Activated CD4-positive, alpha-beta memory T cell treated with anti-CD3 and anti-CD28 coated beads for 36 hours (primary cell): ENCODE measurements at places on chromosomes 6 and 20. TPM values are rescaled to one million over a fixed set of nuclear protein-coding genes. Genes with fewer than 3 reads are reported as not detected.

GRCh38 chr6:90233994-90234393 lies 62.6 kb downstream of the BACH2 start:
- peak; percentile 86 for DNase-seq

- DNase-seq: no peak
Measured at GRCh38 chr6:139370283-139370998, 4.0 kb downstream of the CITED2 start.

DNA sequence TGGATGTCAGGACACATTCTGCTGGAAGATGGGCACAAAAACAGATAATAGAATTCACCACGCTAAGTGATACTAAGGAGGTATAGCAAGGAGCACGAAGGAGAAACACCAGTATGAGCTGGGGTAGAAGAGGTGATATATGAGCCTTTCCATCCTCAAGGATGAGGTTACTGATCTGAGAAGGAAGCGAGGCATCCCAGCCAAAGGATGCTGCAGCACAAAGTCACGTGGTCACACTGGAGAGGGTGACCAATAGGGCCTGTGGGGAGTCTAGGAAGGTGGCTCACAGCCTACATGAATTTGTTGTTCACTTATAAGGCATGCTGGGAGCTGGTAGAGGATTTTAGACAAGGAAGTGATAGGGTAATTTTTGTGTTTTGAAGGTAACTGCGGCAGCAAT lies 1.4 kb downstream of the GINS1 start:
- DNase-seq: no peak

DNA sequence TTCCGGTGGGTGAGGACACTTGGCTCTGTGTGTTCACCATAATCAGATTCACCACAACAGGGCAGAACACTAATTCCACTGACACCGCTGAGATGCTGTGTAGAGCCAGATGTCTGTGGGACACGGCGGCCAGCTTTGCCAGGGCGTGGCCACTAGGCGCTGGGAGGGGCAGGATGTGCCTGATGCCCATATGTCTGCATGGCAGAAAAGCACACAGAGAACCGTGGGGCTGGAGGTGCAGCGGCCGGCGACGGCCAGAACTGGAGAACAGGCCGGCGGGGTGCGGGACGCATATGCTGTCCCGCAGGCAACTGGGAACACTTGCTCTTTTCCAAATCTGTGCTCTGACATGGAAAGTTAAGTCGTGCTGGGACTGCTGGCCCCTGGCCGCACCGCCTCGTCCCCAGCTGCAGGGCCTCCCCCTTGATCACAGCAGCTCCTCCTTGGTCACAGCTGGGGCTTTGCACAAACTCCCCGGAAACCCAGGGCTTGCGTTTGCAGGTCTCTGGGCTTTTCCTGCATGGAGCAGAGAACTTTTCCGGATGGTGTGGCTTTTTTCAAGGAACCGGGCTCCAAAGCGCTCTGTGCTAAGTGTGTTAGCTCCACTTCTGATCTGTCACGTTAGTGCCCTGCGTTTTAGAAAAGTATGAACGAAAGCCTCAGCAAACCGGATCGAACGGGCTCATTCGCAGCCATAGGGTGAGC lies 31.1 kb downstream of the NTSR1 start:
- peak; percentile 75 for DNase-seq

DNA sequence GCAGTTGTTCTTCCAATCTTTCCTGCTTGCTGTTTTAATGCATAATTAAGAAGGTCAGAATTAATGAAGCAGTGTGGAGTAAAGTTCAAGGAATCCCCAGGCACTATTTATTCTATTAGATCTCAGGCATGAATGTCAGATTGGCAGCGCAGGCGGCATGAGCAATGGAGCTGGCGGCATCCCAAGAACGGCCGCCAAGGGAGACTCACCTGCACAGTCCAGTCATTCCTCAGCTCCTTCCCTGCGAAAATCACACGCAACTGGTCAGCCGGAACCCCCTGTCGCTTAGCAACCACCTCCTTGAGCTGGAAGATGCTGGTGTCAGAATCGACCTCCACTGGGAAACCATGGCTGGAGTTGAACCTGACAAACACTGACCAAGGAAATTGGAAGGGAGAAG lies 284.5 kb downstream of the PRKN start:
- DNase-seq: no peak

The HUS1B gene
- total RNA-seq: 1.5 TPM

- DNase-seq: peak; percentile 21
Measured at GRCh38 chr6:154408891-154409500, 52.4 kb upstream of the IPCEF1 start.

The LTA gene
- 696 TPM for total RNA-seq

DNA sequence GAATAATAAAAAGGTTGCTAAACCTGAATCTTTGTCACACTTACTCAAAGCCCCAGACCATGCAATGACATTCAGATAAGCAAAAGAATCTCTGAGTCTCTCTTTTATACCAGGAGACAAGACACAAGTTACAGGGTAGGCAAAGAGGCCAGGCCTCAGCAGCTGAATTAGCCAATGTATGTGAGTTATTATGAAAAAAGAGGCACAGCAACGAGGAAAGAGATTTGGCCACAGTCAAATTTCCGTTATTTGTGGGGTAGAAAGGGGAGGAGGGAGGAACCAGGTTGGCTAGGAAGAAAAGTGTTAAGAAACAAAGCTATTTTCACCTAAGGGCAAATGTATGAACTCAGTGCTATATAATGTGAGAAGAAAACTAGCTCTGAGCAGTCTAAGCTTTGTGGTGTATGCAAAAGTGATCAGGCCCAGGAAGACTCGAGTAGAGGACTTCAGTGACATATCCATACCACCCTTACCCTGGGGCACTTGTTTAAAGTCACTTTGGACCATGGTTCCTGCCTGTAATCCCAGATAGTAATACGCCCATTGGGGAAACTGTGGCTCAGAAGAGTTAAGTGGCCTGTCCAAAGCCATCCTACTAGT lies 19.1 kb downstream of the IPCEF1 start:
- DNase-seq: no peak

The FAXC gene
- total RNA-seq: not detected

The DYNLT2 gene
- total RNA-seq: 2.1 TPM

DNA sequence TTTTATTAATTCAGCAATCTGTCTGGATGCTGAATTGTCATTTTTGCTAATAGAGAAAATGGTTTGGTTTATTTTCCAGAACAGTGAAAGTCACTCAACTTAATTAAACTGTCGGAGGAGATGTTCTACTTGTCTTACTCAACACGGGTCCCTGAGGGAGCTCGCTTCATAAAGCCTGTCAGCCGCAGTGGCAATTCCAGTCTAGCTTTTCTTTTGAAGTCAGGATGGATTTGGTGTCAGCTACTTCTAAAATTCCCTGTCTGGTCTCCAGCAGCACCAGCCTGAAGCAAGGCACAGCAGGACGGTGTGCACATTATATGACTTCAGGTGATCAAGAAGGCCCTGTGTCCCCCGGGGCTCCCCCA lies 261.5 kb downstream of the SLC24A3 start:
- DNase-seq: no peak

The ENPP5 gene
- total RNA-seq: 0.10 TPM

DNA sequence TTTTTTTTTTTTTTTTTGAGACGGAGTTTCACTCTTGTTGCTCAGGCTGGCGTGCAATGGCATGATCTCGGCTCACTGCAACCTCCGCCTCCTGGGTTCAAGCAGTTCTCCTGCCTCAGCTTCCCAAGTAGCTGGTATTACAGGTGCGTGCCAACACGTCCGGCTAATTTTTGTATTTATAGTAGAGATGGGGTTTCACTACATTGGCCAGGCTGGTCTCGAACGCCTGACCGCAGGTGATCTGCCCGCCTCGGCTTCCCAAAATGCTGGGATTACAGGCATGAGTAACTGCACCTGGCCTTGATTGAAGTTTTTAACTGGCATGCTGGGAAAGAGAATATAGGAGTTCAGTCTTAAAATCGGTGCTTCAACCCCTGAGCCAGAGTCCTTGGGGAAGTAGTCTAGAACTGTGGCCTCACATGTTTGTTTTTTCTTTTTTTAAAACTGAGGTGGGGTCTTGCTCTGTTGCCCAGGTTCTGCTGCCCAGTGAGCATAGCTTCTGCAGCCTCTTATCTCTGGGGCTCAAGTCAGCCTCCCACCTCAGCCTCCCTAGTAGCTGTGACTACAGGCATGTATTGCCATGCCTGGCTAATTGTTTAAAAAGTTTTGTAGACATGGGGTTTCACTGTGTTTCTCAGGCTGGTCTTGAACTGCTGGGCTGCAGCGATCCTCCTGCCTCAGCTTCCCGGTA lies 3.3 kb downstream of the CBFA2T2 start:
- DNase-seq: no peak

DNA sequence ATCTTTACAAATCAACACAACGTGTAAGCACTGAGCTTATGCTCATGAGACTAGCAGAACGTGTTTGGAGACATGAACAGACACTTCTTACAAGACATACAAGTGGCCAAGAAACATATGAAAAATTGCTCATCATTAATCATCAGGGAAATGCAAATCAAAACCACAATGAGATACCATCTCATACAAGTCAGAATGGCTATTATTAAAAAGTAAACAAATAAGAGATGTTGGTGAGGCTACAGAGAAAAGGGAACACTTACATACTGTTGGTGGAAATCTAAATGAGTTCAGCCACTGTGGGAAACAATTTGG lies 327.9 kb upstream of the SOX4 start:
- no peak for DNase-seq

- peak; percentile 79 for DNase-seq
Measured at GRCh38 chr6:136593748-136594490, 43.7 kb upstream of the MAP7 start.

DNA sequence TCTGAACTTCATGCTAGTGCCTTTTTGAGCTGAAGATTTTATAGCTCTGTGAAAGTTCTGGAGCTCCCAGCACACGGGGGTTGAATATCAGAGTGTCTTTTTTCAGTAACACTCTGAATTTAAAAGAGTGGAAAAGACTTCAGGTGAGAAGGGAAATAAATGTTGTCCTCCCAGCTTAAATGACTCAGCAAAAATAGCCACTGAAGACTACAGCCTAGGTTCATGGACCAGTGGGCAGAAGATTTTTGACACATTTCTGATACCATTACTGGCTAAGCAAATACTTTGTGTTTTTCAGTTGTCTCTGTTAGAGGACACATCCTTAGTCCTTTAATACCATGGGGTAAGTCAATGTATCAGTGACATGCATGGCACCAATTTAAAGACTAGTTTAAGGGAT lies 338.5 kb upstream of the SPTLC3 start:
- DNase-seq: no peak

DNA sequence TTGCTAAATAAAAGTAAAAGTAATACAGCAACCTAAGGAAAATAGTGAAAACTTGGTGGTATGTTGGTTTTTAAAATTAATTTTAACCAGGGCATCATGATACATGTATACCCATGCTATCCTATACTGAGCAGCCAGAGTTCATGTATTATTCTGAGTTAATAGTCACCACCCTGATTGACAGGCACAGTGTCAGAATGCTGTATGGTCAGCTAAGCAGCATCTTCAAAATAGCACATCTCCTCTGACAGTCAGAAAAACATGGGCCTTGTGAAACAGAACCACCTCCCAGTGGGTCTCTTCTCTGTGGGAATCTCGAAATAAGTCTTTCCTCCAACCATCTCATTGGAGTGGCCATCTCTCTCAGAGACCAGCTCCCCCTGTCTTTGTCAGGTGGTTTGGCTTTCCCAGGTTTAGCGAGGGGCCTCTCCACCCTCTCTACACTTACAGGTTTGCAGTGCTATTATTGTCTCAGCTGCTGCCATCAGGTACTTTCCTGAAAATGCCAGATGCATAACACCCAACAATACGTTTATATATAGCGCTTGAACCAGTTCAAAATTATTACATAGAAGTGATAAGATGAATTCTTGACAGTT lies 47.1 kb upstream of the RNF8 start:
- DNase-seq: no peak

GRCh38 chr20:37856932-37857660 lies 45.8 kb upstream of the VSTM2L start:
- DNase-seq: no peak

GRCh38 chr6:77502981-77503380 lies 39.7 kb upstream of the HTR1B start:
- no peak for DNase-seq

DNA sequence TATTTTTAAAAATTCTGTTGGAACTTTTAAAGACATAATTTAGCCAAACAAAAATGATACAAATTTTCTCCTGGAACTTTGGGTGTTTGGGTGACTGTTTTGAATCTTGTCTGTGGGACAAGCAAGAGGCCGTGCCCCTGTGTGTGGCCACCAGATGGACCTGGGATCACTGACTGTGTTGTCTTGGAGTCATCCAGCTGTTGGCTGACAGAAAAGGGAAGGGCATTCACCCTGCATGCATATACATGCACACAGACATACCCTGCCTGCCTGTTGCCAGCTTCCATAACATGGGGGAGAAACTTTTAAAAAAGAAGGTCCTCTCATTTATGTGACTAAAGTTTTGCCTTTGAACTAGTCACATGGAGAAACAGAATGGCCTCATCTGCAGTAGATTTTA lies 72.7 kb downstream of the BLOC1S5 start:
- DNase-seq: no peak

- DNase-seq: no peak
Measured at GRCh38 chr6:20691185-20691584, 156.9 kb downstream of the CDKAL1 start.

The BMP6 gene
- 0.40 TPM for total RNA-seq

DNA sequence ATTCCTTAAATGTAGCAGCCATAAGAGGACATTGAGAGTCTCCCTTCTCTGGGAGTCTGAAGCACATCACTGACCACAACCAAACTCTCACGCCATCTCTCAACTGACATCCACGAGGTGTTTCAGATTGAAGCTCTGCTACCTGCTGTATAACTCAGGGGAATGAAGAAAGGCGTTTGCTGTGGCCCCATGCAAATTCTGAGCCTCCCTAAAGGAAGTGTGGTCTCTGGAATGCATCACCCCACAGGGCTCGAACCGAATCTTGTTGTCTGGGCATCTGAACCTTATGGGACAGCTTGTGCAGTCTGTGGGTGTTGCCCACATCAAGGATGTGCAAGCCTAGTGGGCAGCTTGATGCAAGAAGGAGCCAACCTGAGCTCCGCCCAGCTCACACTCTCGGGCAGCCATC lies 10.9 kb downstream of the PMEPA1 start:
- peak; percentile 40 for DNase-seq

GRCh38 chr6:16762550-16763477 lies 1.6 kb upstream of the ATXN1 start:
- DNase-seq: peak; percentile 75

DNA sequence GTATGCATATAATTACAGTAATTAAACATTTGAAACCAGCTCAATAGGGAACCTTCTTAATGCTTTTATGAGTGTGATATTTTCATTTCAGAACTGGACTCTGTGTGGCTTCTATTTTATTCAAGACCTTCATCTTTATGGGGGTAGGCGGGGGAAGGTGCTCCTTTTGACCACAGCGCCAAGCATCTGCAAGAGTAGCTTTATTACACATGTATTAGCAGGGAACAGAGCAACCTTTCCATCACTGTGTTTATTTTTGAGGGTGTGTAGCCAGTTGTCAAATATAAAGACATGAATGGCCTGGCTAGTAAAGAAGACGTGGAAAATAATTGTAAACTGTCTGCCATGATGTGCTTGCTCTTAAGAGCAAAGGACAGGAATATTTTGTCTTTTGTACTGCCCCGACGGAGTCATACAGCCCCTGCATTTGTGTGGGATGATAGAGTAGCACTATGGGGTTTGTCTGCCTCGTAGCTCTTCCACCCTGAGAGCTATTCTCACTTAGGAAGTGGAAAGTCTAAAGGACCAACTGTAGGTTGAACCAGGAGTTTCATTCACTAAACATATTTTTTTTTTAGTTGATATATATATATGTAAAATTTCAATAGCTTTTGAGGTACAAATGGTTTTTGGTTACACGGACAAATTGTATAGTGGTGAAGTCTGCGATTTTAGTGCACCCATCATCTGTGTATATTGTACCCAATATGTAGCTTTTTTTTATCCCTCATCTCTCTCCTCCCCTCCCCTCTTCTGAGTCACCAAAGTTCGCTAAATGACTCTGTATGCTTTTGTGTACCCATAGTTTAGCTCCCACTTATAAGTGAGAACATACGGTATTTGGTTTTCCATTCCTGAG lies 91.2 kb downstream of the CARMIL1 start:
- peak; percentile 37 for DNase-seq
